ENCODE measurements at places on chromosomes 1 and 21.

DNA sequence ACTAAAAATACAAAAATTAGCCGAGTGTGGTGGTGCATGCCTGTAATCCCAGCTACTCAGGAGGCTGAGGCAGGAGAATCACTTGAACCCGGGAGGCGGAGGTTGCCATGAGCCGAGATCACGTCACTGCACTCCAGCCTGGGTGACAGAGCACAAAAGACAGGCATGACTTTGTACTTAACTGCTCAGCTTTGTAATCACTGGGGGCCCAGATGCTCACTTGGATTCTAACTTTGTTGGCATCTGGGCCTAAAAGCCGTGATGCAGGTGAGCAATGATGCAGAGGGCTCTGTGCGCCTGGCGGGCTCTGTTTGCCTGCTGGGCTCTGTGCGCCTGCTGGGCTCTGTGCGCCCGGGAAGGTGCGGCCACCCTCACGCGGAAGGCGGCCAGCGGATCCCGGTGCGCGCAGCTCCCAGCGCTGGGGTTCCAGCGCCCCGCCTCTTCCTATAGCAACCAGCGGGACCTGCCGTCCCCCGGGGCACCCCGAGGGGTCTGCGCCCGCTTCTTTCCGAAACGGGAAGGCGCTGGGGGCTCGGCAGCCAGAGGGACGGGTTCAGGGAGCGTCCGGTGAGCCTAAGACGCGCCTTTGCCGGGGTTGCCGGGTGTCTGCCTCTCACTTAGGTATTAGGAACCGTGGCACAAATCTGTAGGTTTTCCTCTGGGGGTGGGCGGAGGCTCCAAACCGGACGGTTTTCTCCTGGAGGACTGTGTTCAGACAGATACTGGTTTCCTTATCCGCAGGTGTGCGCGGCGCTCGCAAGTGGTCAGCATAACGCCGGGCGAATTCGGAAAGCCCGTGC, 31.7 kb downstream of the PRMT2 start:
- DNase-seq = no peak

DNA sequence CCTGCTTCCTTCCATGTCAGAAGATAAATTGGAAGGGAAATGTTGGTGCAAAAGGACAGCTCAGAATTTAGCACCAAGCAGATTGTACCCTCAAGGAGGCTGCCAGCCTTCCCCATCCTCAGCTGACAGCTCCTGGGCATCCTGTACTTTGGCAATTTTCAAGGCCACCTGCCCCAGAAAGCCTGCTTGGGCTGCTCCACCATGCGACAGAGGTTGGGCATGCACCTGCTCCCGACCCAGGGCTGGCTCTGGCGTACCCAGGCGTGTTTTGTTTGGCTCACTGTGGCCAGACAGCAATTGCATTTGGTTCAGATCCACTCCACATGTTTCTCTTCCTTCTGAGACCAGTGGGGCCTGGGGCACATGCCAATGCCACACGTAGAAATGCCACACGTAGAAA, 547.8 kb downstream of the NPHP4 start:
- DNase-seq = no peak

DNA sequence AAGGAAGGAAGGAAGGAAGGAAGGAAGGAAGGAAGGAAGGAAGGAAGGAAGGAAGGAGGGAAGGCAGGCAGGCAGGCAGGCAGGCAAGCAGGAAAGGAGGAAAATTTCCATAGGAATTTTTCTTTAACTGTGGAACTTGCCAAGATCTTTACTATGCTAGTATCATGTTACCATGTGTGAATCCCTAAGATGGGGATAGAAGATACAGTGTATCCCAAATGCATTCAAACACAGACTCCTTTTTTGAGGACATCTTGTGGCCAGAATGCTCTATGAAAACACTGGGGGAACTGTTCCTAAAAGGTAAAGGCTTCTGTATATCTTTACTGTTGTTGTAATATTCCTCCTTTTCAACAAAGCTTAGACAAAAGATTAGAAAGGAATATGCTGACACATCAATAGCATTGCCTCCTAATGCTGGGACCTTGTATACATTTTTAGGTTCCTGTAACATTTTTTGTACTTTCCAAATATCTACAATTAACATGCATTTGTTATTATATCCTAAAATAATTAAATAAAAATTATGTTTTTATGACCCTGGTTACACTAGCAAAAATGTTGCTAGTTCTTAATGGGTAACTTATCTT, 20.6 kb downstream of the CCDC190 start:
- no peak for DNase-seq

- no peak for DNase-seq
Observed at GRCh38 chr1:4494558-4494957, 159.9 kb upstream of the AJAP1 start.

DNA sequence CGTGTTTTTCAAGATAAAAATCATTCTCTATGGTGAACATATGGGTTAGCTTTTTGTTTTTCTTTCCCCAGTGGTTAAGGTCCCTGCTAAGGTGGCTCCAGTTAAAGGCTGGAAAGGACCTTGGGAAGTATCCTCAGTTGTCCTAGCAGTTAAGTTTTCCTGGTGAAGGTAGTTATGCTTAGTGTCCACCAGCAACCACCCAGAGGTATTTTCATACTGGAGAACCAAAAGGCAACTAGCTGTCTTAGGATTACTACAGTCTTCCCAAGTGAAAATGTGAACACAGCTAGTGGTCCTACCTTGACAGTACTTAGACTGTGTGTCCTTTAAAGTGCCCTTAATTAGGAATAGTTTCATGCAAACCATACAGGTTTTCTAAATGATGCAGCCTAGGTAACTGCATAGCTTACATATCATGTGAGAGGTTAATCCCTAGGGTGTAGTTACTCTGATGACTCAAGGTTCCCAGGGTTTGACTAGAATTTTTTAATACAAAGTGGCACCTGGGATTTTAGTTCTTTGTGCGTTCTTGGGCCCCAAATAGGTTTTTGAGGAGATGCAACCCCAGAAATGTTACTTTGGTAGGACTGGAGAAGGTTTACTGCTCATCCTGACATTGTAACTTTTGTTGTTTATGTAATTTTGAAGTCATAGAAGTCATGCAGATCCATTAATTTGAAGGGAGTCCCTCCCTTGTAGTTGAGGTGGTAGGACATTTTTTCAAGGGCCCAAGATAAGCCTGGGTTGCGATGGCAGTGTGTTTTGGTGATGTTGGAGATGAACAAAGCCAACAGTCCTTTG, 36.5 kb downstream of the YY1AP1 start:
- DNase-seq = no peak

DNA sequence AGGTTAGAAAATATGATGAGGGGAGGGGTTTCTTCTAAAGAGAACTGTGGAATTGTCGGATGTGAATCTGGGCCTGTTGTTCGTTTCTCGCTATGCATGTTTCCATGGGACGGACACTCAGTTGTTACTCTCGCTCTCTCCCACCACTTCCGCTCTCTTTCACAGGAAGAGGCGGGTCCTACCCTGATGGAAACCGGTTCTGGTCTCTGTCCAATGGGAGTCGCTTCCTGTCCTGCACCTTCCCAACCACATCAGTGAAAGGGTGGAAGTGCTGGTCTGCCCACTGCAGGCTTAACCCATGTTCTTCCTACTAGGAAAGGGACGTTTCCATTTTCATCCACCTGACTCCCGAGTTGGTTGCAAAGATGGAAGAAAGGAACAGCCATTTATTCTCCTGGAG, 119.4 kb downstream of the KCNJ15 start:
- DNase-seq = no peak

GRCh38 chr1:209387969-209388329, 195.6 kb upstream of the CAMK1G start:
- DNase-seq = no peak

GRCh38 chr1:18922319-18922726, 20.0 kb upstream of the ALDH4A1 start:
- DNase-seq = no peak

GRCh38 chr1:235918032-235918431, 51.3 kb upstream of the LYST start:
- DNase-seq = no peak

GRCh38 chr1:42177541-42177981, 13.0 kb upstream of the GUCA2A start:
- no peak for DNase-seq

GRCh38 chr1:67769633-67770256, 63.5 kb downstream of the GNG12 start:
- no peak for DNase-seq

- no peak for DNase-seq
Observed at GRCh38 chr21:21605521-21605920, 607.3 kb downstream of the NCAM2 start.

DNA sequence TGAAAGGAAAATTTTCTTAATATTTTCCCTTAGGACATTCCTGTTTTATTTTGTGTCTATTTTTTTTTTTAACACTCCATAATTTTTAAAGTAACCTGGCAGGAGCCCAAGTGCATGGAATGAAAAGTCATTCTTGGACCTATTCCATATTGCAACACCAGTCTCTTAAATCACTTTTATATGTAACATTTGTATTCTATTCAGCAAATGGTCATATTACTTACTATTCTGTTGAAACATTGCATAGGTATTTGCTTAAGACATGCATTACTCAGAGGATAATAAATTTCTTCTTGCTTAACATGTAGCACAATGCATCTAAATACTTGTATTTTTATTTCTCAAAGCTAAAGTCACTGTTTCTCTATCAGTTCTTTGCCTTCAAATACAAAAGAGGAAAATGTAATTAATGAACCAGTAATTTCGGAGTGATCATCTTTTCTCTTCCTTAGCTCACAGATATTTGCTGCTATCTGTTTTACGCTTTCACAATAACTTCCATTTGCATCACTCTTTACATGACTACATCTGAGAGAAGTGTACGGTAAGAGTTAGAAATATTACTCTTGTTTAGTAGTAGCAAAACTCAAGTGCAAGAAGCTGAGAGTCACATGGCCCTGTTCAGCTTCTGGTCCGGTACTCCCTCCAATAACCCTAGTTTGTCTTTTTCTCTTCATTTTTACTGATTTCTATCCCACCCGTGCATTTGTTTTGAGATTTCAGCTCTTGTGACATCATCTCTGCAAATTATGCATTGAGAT, 394.8 kb downstream of the USP25 start:
- DNase-seq = no peak

- DNase-seq = no peak
Observed at GRCh38 chr1:116508085-116508983, 62.5 kb downstream of the CD58 start.

GRCh38 chr1:173395762-173396161, 81.4 kb upstream of the PRDX6 start:
- DNase-seq = no peak

- no peak for DNase-seq
Observed at GRCh38 chr1:99784143-99784542, 17.7 kb upstream of the FRRS1 start.

DNA sequence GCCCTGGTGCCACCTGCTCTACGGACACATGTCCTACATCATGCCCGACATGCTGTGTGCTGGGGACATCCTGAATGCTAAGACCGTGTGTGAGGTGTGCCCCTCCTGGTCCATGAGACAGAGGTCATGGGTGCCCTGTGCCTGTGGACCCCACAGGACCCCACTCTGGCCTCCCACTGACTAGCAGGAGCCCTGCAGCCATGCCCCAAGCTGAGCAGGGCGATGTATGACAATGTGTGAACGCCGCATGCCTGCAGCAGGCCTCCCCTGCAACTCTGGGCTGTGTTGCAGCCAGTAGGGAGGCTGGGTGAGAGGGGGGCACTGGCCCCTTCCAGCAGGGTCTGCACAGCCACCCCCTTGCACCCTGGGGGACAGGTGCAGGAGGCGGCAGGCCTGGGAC, 30.0 kb downstream of the PRSS38 start:
- DNase-seq = no peak

DNA sequence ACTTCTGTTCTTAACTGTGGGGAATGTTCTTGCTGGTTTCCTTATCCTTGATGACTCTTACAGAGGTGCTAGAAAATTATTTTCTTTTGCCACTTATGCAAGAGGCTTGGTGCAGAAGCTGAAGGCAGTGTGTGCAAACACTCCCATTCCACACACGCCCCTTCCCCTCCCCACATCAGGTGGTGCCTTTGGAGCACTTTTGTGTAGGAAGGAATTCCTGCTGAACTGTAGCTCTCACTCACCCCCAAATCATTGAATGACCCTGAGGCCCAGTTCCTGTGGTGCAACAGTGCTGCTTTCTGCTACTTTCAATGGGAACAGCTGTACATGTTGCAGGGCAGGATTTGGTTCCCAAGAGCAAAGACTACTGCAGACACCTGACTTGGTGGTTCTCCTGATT, 101.8 kb downstream of the CD247 start:
- DNase-seq = no peak

DNA sequence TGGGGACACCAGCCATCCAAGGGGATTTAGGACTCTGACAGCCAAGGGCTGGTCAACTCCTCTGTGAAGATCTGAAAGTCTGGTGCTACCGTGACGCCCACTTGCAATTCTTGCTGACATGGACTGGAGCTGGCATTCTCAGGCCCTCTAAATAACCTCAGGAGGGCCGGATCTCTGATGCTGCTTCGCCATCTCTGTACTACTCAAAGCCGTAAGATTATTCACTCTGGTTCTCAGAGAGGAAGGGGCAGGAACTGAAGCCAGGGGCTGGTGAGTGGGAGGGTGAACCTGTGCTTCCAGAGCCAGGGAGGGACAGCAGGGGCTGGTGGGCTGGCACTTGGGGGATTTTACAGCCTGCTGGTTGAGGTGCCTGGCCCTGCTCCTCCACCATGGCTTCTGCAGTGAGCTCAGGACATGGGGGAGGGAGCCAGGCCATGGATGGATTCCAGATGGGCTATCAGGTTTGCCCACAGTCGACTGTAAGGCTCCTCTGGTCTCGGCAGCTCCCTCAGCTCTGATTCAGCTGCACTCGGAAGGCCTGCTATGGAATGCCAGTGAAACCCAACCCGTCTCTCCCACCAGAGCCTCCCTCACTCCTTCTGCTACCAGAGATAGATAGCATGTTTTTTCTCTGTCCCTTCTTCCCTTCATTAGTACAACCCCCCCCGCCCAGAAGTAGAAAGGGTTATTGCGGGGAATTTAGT, 84.5 kb downstream of the PLXNA2 start:
- no peak for DNase-seq

DNA sequence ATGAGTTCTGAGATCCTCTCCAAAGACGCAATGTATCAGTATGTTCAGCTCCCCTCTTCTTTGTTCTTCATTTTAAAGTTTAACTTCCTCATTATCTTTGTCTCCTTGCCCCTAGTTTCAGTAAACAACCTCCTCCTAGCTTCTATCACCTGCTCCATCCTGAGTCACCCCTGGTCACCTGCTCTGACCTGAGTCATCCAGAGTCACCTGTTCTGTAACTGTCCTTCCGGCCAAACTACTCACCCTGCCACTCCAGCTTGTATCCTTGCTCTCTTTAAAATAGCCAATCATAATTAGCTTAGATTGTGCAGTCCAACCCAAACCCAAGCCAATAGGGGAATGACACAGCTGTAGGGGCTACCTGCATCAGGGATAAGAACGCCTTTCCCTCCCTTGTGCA, 332.0 kb downstream of the OLFM3 start:
- DNase-seq = no peak

All from CD4-positive, alpha-beta T cell treated with Interleukin-21 for 1 hour (primary cell).